AG04450 (cell line): ENCODE measurements at places on chromosomes 7 and 10.

DNA sequence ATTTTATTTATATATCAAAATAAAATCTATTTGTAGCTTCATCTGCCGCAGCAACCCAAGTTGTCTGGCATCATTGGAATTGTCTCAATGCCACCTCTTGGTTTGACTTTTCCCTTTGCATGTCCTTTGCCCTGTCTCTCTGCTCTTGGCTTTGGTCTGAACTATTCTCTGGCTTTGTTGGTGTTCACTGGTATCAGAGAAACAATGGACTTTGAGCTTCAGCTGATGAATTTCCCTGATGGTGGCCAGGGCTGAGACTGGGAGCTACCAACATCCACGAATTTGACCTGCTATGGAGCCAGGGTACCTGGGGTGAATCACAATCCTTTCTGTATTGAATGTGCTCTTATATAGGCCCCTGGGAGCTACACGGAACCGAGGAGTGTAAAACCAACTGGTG, 311.7 kb upstream of the KIAA1217 start:
- DNase-seq, result no peak

GRCh38 chr10:86048973-86049372, 317.6 kb downstream of the GRID1 start:
- DNase-seq, result no peak

GRCh38 chr10:83193026-83193425, 946.3 kb upstream of the GHITM start:
- DNase-seq, result no peak

DNA sequence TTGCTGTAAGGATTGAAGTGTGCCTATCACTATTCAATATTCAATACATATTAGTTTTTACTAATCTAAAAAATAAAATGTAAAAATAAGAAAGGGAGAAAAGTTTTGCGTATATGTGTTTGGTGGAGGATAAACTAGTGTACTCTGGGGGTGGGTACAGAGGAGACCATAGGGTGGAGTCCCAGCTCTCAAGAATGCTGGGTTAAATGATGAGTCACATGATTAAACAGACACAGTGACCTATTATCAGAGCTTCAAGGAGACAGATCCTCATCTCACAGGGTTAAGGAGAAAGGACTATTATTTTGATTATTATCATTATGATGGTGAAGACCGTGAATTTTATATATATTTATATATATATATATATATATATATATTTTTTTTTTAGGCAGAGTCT, 77.5 kb downstream of the AFAP1L2 start:
- no peak for DNase-seq

DNA sequence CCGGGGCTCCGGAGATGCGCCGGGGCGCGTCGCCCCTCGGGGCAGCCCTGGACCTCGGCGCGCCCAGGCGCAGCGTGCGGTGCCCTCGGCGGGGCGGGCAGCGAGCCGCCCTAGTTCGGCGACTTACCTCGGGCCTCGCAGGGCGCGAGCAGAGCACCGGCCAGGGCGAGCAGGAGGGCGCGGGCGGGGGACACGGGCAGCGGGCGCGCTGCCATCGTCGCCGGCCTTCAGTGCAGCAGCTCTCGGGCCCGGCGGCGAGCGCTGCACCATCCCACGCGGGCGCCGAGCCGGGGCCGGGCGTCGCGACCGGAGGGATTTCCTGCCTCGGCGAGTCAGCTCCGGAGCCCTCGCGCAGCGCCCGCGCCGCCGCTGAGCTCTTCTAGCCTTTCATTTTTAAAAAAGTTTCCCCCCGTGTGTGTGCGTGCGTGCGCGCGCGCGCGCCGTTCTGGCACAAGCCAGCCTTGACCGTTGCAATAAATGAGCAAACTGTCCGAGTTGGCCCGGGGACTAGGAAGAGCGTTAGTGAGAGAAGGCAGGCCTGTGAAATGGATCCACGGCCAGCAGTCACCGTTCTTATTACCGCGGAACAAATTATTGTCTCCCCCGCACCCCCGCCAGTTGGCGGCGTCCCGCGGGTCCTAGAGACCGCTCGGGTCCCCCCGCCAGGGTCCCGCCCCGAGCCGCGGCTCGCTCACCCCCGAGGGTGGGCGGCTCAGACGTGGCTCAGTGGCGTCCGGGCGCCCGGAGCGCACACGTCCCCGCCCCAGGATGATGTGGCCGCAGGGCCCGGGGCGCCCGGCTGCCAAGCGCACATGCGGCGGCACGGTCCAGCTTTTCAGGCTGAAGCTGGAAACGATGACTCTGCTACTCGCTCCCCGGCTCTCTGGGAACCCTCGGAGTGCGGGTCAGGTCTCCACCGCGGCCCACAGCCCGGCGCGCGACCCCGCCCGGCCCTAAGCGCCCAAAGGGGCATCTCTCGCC, at the start of gene ADAM12:
Gene ADAM12 (minus strand): TSS at position 547 of the 981 bp plus-strand sequence. CDS start 332 bp downstream, at position 215.
- no peak for DNase-seq

GRCh38 chr10:84469470-84469869, 141.1 kb downstream of the CCSER2 start:
- DNase-seq, result no peak

- no peak for DNase-seq
These were observed 118.6 kb upstream of the CARD11 start for GRCh38 chr7:3162289-3162688.
